ENCODE measurements at places on chromosomes 11 and 22. TPM values are rescaled to one million over a fixed set of nuclear protein-coding genes. Genes with fewer than 3 reads are reported as not detected.

DNA sequence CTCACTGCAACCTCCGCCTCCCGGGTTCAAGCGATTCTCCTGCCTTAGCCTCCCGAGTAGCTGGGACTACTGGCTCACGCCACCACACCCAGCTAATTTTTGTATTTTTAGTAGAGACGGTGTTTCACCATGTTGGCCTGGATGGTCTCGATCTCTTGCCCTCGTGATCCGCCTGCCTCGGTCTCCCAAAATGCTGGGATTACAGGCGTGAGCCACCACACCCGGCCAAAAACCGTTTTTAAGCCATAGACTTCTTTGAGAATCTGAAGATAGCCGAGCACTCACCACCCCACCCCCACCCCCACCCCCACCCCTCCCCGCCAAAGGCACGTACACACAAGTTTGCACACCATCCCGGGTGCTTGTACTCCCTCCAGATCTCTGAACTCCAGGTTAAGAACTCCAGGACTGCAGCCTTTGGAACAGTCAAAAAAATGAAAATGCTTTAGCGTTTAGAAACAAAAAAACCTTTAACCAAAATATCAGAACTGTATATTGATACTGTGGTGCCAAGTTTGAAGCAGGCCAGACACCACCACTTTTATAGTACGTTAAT, 1.5 kb downstream of the CRKL start:
- DNase-seq, result no peak

DNA sequence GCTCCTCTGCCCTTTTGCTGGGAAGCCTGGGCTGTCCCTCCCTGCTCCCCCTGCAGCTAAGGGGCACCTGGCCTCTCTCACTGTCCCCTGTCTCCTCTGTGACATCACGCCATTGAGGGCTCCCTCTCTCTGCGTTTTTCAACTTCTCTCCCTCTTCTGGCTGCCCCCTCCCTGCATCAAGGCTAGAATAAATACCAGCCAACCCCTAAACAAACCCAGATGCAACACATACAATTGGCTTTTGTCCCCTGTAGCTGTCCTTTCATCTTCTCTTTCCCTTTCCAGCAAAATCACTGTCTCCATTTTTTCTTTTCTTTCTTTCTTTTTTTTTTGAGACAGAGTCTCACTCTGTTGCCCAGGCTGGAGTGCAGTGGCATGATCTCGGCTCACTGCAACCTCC, 3.3 kb upstream of the MIEF1 start:
- DNase-seq, result no peak

GRCh38 chr11:125263268-125263790, 98.8 kb downstream of the PKNOX2 start:
- DNase-seq, result peak; percentile 49

DNA sequence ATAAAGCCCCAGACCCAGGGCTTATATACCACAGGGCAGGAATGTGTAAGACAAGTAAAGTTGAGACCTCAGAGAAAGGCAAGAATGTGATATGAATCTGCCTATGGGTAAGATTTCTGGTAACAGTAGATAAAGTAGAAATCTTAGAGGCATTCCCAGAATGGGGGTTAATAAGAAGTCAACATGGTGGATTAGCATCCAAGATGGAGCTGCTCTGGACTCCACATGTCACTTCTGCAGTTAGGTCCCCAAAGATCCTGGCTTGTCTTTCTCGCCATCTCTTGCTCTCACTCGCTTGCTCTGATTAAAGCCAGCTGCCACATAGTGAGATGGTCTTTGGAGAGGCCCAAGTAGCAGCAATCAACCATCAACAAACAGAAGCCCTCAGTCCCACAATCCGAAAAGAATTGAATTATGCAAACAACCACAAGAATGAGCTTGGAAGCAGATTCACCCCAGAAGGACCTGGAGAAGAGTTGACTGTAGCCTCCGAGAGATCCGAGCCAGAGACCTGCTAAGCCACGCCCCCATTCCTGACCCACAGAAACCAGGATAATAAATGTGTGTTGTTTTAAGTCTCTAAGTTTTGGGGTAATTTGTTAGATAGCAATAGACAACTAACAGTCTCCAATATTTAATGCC, 5.4 kb upstream of the C11orf86 start:
- DNase-seq, result no peak

GRCh38 chr11:121659811-121660210, 207.0 kb upstream of the SORL1-AS1 start:
- no peak for DNase-seq

DNA sequence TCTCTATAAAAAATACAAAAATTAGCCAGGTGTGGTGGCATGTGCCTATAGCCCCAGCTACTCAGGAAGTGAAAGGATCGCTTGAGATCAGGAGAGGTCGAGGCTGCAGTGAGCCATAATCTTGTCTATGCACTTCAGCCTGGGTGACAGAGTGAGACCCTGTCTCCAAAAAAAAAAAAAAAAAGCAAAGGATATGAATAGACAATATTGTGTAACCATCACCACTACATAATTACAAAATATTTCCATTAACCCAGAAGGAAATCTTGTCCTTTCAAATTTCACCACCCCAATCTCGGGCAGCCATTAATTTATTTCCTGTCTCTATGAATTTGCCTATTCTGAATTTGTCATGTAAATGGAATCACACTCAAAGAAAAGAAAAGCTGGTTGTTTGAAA, 21.2 kb downstream of the RSF1 start:
- no peak for DNase-seq

Gene IGSF22
- 0.67 TPM for total RNA-seq

Gene KCNJ4
- total RNA-seq, result not detected

DNA sequence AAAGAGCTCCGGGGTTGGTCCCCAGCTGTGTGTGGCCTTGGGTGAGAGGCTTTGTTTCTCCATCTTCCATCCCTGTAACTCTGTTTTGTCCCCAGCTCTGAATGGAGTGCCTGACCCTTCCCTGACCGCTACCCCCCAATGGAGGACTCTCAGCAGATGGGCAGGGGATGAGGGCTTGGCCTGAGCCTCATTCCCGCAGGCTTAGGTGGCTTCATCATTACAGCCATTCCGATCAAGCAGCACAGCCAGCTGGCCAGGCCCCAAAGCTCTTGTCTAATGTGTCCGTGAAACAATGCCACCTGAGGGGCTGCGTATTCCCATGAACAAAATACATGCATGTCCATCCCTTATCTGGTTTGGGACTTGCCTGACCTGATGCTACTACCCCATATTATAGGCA, 3.9 kb upstream of the CDC42EP2 start:
- DNase-seq, result no peak

GRCh38 chr11:76808171-76808570, 25.0 kb downstream of the TSKU start:
- no peak for DNase-seq

- no peak for DNase-seq
These were observed 16.4 kb downstream of the ZBED4 start for GRCh38 chr22:49869845-49870712.

DNA sequence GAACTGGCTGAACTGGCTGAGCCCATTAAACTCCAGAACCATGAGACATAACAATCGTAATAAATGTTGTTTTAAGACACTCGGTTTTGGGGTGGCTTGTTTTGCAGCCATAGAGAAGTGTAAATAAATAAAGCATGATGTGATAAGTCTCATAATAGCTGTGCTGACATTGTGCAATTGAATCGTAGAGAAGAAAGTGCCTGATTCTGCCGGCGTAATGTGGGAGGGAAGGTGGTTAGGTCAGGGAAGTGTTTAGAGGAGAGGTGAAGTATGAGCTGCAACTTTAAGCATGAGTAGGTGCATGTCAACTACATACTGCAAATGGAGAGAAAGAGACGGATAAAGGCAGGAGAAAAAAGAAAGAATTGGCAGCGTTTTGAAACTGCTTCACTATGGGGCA, 217.1 kb downstream of the BLID start:
- DNase-seq, result no peak

- no peak for DNase-seq
These were observed 9.2 kb upstream of the RBMXL2 start for GRCh38 chr11:7079545-7080135.

Gene TEX54
- not detected for total RNA-seq

DNA sequence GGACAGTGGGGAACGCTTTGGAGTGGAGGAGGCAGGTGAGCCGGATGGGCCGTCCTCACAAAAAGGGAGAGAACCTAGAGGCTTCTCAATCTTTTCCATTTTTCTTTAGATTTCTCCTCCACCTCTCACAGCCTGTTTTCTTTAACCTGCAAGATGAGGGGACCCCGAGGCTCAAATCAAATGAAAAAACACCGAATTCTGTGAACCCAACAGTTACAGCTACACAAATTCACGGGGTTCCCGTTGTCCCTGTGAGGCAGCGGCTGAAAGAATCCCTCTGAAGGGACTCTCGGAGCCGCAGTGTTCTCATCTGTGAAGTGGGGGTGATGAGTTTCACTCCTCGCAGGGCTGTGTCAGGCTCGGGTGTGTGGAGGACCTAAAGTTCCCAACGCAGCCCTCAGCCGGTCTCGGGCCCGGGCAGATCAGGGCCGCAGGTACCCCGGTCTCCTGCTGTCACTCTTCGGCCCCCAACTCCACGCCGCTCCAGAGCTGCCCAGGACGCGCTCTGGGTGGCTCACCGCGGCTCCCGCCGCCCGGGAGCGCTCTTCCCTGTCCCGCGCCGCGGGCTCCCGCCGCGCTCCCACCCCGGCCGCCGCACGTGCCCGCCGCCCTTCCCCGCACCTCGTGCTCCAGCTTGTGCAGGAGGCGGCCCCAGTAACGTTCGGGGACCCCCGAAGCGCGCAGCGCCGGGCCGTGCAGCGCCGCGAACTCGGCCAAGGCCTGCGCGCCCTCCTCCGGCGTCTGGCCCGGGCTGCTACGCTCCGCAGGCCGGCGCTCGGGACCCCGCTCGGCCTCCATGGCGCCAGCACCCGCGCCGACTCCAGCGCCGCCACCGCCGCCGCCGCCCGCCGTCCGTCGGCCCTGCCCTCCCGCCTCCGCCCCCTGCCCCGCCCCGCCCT, at the start of gene TTLL12:
Gene TTLL12, minus strand, starts transcription at position 863 of the 899 bp plus-strand sequence. Its CDS starts 65 bp downstream, at position 798.
- peak; percentile 58 for DNase-seq

Gene COX8A
- 79.8 TPM for total RNA-seq

GRCh38 chr11:47182380-47182779, 3.9 kb downstream of the PACSIN3 start:
- DNase-seq, result no peak

GRCh38 chr11:83008581-83008923, 63.1 kb downstream of the RAB30 start:
- no peak for DNase-seq

Gene NXPE2
- total RNA-seq, result not detected

- no peak for DNase-seq
These were observed 195.9 kb downstream of the BCR start for GRCh38 chr22:23376256-23376655.

DNA sequence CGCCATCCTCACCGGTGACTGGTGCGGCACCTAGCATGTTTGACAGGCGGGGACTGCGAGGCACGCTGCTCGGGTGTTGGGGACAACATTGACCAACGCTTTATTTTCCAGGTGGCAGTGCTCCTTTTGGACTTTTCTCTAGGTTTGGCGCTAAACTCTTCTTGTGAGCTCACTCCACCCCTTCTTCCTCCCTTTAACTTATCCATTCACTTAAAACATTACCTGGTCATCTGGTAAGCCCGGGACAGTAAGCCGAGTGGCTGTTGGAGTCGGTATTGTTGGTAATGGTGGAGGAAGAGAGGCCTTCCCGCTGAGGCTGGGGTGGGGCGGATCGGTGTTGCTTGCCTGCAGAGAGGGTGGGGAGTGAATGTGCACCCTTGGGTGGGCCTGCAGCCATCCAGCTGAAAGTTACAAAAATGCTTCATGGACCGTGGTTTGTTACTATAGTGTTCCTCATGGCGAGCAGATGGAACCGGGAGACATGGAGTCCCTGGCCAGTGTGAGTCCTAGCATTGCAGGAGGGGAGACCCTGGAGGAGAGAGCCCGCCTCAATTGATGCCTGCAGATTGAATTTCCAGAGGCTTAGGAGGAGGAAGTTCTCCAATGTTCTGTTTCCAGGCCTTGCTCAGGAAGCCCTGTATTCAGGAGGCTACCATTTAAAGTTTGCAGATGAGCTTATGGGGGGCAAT, 1.1 kb downstream of the NEAT1 start:
- peak; percentile 61 for DNase-seq

Gene HORMAD2
- total RNA-seq, result not detected

- DNase-seq, result no peak
These were observed 2.1 kb upstream of the LRRC32 start for GRCh38 chr11:76672431-76673175.

GRCh38 chr11:2593393-2593950, 106.3 kb downstream of the KCNQ1OT1 start:
- no peak for DNase-seq

Gene GRIK4
- total RNA-seq, result not detected

Measured in pancreas (tissue), 10 donors.